ENCODE measurements at places on chromosomes 5 and 9.

DNA sequence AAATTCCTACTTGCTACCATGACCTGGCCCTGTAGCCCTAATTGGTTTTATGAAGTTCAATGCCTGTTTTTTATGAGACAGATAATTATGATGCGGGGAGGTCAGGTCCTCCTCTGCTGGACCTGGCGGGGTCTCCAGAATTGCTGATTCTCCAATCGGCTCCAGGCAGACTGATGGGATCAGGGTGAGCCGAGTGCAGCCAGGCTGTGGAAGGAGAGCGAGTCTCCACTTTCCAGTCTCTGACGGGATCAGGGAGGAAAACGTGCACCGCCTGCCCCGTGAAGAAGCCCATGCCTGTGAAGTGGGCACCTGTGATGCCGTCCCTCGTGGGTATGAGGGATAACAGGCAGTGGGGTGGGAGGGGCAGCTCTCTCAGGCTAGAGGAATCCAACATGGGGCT is 71.5 kb upstream of the HSPA9 start:
- ATAC-seq, result no peak

DNA sequence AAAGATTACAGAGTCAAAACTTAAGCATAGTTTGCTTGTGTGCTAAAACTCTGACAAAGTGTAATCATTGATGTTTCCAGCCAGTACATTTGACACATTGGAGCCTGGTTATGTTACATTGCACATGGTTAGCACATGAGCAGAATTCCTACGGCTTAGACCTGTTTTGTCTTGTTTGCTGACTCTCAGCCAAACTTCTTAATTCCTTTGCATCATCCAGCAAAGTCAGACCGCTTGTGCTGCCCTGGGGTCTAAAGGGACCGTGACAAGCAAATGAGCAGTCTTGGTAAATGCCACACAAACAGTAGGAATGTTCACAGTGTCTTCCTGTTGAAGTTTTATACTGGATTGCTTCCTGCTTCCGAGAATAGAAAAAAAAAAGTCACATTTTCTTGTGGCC is 72.0 kb upstream of the ENTREP1 start:
- no peak for ATAC-seq

- peak; percentile 39 for ATAC-seq
Measured at GRCh38 chr9:98810102-98810842, 2.8 kb downstream of the GALNT12 start.

DNA sequence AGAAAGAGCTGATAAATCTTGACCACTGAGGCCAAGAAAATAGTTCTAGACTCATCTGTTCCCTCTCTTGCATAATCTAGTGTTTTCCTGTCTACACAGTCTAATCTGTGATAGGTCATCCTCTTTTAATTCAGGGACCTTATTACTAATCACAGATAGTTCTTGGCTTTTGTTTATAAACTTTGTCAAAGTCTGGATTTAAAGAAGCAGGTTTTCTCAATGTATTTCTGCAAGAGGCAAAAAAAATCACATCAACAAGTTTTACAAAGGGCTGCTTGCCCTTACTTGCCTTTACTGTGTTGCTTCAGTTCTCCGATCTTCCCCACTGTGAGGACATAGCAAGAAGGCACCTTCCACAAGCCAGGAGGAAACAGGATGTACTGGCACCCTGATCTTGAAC is 43.9 kb upstream of the MTAP start:
- no peak for ATAC-seq

- no peak for ATAC-seq
Measured at GRCh38 chr5:137360607-137361006, 138.5 kb downstream of the SPOCK1 start.

- ATAC-seq, result no peak
Measured at GRCh38 chr9:86783884-86784283, 163.4 kb downstream of the GAS1 start.

DNA sequence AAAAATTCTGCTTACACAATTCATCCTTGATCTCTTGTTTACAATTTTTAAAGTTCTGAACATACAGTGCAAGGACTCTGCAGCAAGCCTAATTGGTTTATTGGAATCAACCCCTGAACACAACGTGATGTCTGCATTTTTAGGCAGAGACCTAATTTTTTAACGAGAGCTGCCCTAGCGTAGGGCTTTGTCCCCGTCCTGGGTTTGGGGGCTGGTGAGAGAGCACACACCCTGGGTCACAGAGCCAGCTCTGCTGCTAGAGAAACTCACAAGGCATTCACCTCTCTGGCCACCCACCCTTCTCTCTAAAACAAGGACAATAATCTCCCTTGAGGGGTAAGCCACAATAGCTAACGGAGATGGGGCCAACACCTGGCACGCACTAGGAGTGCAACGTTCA is 28.2 kb downstream of the SH3PXD2B start:
- no peak for ATAC-seq

DNA sequence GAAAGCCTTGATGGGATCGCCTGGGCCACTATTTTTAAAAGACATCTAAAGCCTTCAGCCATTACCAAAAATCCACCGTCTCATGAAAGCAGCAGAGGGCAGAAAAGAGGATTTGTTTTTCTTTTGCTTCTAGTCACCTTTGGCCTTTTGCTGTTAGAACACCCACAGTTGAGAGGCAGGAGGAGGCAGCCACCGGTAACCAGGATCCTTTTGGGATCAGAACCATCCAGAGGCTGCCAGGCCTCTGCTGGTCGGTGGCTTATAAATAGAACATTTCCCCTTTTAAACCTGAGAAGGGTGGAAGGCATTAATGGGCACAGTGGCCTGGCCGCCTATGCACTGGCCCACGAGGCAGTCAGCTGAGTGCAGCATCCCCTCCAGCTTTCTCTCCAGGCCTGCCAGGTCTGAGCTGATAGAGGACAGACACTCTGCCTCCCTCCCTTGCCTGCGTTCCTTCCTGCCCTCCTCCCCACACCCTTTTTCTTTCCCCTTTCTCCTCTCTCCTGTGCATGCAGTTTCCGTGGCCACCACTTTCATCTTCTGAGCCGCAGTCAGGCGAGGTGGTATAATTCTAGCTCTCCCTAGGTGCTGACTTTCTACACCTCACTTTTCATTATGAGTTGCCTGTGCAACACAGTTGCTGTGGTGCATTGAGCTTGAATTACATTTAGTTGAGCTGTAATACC is 253.4 kb downstream of the ARHGAP26 start:
- ATAC-seq, result peak; percentile 68

GRCh38 chr5:180054226-180054625 is 17.3 kb downstream of the RNF130 start:
- ATAC-seq, result no peak

DNA sequence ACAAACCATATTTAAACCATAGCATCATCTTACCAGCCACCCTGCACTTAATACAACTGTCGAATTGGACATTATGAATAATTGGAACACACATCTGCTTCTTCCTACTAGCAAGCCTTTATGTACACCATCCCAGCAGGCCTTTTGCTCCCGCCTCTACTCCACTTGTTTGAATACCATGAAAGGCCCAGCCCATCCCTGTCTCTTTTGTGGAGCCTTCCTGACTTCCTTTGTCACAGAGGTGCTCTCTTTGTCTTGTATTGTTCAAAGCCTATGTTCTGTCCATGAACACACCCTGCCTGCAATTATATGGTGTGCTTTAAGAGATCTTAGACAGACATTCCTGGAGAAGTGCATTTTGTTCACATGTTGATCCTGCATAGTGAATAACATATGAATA is 465.7 kb downstream of the DIRAS2 start:
- ATAC-seq, result no peak

DNA sequence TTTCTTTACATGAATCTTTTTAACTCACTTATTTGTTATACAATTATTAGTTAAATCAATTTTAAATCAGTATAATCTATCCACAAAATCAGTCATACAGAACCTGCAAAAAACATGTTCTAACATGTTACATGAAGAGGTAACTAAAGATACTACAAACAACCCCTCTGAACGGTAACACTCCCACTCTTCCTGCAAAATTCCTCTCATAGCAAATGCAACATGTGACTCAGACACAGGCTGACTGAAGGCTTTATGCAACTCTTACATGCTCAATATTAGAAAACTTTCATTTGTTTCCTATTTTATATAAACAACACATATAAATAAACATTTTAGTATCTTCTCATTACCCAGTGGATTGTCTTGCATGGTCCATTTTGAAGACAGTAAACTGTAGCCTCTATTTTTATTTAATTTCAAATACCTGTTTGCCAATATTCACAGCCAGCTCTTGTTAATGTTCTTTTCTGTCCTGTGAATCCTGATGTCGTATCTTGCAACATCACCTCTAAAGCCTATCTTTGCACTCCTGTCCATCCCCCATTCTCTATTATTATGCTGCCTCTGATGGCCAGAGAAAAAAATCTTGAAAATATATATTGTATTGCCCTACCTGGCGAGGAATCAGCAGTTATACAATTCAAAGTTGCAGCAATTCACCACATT is 100.5 kb upstream of the CCDC152 start:
- peak; percentile 41 for ATAC-seq

GRCh38 chr5:418162-419121 is 24.5 kb upstream of the EXOC3 start:
- ATAC-seq, result no peak

Measured in motor neuron (in vitro differentiated cells).